ENCODE measurements at places on chromosomes 1 and 21. TPM values are rescaled to one million over a fixed set of nuclear protein-coding genes. Genes with fewer than 3 reads are reported as not detected.

DNA sequence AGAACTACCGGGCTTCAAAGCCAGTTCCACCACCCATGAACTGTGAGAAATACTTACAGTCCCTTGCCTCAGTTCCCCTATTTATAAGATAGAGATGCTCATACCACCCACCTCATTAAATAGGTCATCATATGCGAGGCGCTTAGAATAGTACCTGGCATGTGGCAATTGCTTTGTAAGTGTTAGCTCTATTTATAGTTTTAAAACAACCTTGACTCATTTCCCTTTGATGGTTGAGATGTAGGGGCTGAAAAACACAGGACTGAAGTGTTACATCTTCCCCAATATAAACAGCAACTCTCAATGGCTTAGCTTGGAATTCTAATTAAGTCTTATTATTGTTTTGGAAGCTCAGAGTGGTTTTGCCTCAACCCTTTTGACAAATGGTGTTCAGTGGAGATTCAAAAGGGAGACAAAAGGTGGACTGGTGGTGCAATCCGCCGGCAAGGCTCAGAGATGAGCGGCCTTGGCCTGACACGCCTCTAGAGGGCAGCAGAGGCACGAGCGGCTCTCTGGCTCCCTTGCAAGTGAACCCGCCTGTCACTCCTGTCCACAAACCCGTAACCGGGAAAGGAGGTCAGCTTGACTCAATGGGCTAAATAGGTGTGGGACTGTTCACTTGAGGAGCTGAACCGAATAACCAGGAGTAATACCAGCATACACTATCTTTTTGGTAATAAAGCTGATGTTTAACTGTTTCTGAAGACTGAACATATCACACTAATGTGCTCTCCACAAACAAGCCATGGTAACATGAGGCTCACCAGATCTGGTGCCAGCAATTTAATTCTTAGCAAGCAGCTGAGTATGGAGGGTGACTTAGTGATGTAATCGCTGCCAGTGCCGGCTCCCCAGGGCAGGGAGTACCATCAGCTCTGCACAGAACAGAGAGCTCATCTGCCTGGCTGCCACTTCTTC, 19.5 kb upstream of the SMYD2 start:
- DNase-seq: peak; percentile 84

GRCh38 chr1:195195423-195196057, 1412.7 kb downstream of the KCNT2 start:
- peak; percentile 34 for DNase-seq

GRCh38 chr1:108049178-108049819, 84.3 kb upstream of the VAV3 start:
- DNase-seq: peak; percentile 12

DNA sequence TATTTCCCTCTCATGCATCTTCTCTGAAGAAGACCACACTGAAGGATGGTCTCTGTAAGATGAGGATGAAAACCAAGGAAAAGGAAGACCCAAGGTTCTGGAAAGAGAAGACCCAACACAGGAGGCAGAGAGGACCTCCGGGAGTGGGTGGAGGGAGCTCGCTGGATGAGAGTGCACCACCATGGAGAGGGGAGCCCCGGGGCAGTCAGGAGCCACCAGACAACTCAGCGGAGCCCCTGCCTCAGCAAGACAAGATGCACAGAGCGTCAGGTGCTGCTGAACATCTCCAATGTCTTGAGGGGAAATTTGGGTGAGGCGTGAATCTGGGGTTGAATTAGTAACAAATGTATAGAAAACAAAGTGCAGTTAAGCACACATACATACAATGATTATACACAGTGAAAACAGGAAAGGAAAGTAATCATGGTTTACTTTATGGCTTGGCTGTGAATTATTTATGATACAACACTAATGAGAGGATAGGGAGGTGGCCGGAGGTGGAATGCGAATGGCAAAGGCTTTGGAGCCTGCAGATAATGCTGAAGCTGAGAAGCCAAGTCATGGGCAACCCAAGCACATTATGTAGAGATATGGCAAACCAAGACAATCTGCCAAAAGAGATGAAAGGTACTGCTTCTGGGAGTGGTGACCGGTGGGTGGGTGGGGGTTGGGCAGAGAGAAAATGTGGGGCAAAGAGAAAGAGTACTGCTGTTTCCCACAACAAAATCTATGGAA, 80.4 kb upstream of the EDN2 start:
- DNase-seq: no peak

- no peak for DNase-seq
Observed at GRCh38 chr21:41758550-41758949, 8.3 kb downstream of the RIPK4 start.

DNA sequence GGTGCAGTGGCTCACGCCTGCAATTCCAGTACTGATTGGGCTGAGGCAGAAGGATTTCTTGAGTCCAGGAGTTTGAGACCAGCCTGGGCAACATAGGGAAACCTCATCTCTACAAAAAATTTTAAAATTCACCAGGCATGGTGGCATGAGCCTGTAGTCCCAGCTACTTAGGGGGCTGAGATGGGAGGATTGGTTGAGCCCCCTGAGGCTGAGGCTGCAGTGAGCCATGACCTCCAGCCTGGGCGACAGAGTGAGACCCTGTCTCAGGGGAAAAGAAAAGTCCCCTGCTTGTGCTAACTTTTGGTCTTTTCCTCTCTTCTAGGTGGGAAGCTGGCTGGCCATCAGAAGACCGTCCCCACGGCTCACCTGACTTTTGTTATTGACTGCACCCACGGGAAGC, 1.6 kb downstream of the SRARP start:
- DNase-seq: no peak

DNA sequence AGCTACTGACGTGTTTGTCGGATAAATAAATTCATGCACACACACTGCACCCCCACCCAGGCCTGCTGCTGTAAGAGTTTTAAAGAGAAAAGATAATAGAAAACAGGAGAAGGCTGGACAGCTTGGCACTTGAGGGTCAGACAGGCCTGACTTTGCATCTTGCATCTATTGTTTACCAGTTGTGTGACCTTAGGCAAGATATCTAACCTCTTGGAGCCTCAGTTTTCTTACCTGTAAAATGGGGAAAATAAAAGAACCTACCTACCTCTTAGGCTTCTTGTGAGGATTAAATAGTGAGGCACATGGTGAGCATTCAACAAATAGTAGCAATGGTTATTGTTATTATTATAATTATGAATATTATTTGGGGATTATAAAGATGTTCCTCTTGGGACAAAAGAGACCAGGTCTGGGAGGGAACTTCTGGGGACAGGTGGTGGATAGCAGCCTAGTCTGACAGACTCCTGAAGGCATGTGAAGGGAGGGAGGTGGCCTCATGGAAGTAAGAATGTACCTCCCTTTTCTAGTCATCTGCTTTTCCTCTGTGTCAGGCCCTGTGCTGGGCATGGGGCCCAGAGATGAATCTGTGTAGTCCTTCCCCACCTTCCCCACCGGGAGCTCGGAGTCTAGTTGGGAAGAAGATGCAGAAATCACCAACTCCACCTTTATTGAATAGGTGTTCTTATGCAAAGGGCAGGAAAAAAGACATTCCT, 18.3 kb upstream of the EPB41 start:
- DNase-seq: no peak

DNA sequence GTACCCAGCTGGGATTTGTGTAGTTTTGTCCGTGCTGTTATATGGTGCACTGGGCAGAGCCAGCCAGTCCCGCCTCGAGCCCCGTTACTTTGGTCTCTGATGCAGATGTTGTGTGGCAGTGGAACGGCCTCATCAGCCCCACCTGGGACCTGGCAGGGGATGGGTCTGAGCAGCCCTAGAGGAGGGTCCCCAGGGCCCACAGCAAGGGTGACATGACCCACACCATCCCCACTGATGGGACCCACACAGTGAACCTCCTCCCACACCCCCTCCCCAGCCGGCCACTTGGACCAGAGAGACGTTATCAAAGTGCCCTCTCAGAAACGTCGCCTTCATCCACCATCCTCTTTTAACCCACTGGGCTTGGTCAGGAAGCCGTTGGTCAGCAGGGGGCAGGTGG, 42.0 kb upstream of the PCBP3 start:
- DNase-seq: no peak

DNA sequence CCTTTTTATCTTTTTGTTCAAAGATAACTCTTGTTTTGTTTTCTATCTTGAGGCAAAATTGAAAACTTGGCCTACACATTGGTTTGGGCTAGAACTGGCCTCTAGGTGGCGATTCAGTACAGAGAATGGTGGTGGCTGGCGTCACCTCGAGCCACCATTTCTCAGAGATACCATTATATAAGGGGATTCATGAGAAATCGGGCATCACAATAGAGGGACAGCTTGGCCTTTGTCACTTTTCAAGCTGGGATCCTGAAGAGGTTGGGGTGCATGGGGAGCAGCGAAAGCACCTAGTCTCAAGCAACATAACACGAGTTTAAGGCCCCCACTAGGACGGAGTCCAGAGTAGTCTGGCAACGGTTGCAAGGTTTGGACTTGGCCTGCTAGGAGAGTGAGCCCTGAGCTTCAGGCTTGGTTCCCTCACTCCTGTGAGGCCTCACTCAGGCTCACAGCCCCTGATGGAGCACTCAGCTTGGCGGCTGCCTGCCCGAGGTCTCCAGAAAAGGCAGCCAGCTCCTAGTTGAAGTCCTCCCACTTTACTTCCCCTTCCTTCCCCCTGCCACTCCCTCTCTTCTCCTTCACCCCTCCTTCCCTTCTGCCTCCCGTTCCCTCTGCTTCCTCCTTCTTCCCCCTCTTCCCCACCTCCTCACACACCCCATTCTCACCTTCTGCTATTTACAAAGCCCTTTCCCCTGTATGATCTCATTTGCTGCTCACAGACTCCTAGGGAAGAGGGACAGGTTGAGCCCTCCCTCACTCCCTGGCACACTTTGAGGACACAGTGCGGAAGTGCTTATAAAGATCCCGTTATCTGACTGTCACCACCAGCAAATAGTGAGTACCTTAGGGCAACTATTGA, 67.8 kb downstream of the LRIG2 start:
- peak; percentile 63 for DNase-seq

- DNase-seq: no peak
Observed at GRCh38 chr1:147245586-147246021, 3.1 kb downstream of the CHD1L start.

DNA sequence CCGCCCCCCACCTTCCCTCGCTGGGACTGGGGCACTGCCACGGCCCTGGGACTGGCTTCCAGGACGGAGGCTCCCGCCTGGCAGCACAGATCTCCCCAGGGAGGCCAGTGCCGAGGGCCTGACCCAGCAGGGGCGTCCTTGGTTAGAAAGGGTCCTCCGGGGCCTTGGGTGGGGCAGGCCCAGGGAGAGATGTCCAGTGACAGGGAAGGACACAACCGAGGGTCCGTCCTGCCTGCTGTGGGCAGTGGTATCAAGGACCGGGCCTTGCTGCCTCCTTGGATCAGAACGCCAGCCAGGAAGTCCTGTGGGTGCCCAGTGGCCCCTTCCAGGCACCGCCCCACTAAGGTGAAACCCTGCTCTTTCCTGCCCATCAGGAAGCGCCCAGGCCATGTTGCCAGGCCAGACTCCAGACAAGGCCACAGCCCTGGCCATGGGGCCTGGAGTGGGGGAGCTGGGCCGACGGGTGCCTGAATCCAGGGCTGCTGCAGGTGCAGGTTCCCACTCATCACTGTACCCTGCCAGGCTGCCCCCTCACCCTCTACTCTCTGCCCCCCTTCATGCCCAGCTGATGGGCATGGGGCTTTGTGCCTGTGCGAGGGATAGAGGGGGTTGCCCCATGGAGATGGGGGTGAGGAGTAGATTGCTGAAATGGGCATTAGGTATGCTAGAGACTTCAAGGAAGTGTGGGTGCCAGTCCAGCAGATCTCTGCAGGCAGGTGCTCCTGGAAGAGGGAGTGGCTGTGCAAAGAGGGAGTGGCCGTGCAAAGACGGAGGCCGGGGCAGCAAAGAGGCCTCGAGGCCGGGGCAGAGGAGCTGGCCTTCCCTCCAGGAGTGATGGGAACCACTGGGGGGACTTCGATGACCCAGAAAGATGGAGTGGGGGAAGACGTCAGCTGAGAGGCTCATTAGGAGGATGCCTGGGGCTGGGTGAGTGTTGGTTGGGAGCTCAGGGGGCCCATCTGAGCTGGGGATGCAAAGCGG, 2.2 kb upstream of the PRKCZ start:
- no peak for DNase-seq

DNA sequence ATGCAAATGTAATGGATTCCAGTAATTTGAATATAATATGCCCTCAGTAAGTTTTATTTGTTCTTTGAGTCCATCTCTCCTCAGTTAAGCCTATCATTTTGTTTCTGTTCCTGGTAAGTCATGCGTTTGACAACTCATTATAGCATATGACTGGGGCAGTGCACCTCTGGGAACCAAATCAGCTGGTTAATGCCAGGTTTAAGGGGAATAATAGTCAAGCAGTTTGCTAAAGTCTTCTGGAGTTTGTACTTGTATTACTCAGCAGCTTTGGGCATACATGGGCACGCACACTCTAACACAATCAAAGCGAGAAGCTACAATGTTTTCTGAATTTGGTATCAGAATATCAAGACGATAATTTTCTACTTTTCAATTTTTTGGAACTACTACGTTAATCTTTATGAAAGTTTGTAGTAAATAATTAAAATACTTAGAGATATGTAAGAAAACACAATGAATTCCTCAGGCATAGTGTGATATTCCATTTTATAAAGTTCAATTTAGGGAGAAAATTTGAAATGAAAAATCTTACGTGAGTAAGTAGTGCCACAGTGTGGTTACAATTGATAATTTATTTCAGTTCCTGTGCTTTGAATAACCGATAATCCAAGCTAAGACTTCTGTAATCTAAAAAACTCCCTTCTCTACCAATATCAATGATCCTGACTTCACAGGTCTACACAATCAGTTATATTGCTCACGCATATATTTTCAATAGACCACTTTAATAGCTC, 43.8 kb upstream of the KCTD3 start:
- DNase-seq: no peak

- DNase-seq: no peak
Observed at GRCh38 chr1:51708911-51709760, 92.2 kb downstream of the OSBPL9 start.

The OLIG2 gene
- not detected for total RNA-seq

The DPT gene
- total RNA-seq: not detected

The NEK2 gene
- total RNA-seq: 41.9 TPM

The RCSD1 gene
- 69.5 TPM for total RNA-seq

The TLCD4 gene
- total RNA-seq: 0.21 TPM

The SLC41A1 gene
- 23.7 TPM for total RNA-seq

The F5 gene
- total RNA-seq: 81.5 TPM

The MCOLN2 gene
- total RNA-seq: 57.6 TPM

The SLC2A5 gene
- not detected for total RNA-seq

The TBX19 gene
- total RNA-seq: 7.2 TPM
